Glutamatergic neuron (in vitro differentiated cells): ENCODE measurements at places on chromosomes 12 and 14.

DNA sequence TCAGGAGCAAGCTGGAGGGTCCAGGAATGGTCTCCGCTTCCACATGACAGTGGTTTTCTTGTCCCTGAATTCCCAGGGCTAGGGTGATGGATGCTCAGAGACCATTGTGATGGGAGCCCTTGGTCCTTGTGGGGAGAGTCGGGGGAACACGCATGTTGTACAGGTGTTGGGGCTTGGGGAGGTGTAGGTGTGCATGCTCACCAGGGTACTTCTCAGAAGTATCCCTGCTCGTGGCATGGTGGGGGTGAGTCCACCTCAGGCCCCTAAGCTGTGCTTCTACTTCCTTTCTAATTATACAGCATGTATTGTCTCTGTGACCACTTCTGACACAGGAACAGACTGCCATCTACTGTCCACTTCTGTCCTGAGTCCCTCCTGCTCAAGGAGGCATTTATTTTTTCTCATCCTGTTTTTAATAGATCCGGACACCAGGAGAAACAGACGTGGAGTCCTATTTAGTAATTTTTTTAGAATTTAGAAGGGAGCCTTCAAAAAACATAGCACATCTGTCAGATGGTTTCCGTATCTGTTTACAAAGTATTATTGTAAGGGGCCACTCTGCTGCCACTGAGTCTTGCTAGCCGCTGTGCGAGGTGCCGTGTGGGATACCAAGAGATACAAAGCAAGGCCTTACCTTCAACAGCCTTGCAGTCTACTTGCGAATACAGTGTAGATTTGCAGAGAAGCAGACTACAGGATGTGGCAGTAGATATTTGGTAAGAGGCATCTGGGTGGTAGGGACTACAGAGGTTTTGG, 10.5 kb downstream of the NTF3 start:
- peaks cover 10% of the 10 kb centered on the region for H3K36me3 ChIP-seq
- no peak overlapping the region for H3K27ac ChIP-seq
- peaks cover 7% of the 10 kb centered on the region for H3K4me1 ChIP-seq

- no peak overlapping the region for H3K4me3 ChIP-seq
- no peaks in the 10 kb centered on the region for H3K36me3 ChIP-seq
- H3K4me1 ChIP-seq = no peaks in the 10 kb centered on the region
- no peak overlapping the region for H3K27ac ChIP-seq
These were observed 42.2 kb upstream of the NR2C1 start for GRCh38 chr12:95115641-95116040.

GRCh38 chr14:52871606-52872005, 79.2 kb downstream of the FERMT2 start:
- H3K36me3 ChIP-seq = no peaks in the 10 kb centered on the region
- H3K27ac ChIP-seq = no peak overlapping the region
- no peak overlapping the region for H3K4me3 ChIP-seq

DNA sequence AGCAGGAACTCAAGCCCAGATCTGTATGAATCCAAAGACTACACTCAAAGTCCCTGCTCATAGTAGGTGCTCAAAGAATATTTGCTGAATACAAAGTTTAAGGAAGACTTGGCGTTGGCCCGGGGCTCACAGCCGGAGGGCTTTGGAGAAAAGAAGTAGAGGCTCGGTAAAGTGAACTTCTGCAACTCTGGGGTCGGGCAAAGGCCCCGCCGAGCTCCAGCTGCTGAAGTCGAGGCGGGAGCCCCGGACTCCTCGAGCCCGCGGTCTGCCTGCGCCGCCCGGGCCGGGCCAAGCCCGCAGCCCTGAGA, 335 bp downstream of the GCN1 start:
- DNase-seq = no peak
- peak overlapping the region; percentile 89 for H3K4me3 ChIP-seq
- H3K4me1 ChIP-seq = peaks cover 12% of the 10 kb centered on the region
- peaks cover under 1% of the 10 kb centered on the region for H3K27me3 ChIP-seq
- H3K27ac ChIP-seq = peak overlapping the region; percentile 94

DNA sequence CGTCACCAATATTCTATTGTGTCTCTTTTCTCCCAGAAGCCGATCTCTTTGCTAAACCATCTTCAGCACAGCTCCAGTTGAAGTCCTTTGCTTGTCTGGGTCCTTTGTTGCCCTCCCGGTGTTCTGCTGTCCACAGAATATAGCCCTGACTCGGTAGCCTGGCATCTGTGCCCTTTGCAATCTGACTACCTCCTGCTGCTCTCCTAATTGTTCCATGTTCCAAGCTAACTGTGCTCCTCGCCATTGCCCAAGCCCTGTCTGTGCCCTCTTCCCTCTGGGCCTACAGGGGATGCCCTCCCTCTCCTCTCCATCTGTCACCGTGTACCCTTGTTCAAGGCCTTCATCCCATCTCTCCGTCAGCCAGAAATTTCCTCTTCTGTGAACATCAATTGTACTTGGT, 306.3 kb downstream of the APAF1 start:
- DNase-seq = no peak
- H3K36me3 ChIP-seq = no peaks in the 10 kb centered on the region
- peaks cover 6% of the 10 kb centered on the region for H3K4me1 ChIP-seq
- no peak overlapping the region for H3K27ac ChIP-seq

DNA sequence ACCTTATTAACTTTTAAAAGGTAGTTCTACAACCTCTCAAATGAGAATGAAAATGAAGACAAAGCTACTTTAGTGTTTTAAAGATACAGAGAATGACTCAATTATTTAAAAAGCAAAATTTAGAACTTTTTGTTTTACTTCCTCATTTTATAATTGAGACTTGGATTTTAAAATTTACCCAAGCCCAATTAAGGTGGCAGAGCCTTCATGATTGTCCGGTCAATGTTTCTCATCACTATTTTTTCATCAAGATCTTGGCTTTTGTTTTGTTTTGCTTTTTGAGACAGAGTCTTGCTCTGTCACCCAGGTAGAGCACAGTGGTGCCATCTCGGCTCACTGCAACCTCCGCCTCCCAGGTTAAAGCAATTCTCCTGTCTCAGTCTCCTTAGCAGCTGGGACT, 32.7 kb downstream of the PPP4R3A start:
- H3K4me3 ChIP-seq = no peak overlapping the region
- H3K36me3 ChIP-seq = no peaks in the 10 kb centered on the region
- peak overlapping the region; percentile 14 for H3K27ac ChIP-seq
- DNase-seq = no peak

DNA sequence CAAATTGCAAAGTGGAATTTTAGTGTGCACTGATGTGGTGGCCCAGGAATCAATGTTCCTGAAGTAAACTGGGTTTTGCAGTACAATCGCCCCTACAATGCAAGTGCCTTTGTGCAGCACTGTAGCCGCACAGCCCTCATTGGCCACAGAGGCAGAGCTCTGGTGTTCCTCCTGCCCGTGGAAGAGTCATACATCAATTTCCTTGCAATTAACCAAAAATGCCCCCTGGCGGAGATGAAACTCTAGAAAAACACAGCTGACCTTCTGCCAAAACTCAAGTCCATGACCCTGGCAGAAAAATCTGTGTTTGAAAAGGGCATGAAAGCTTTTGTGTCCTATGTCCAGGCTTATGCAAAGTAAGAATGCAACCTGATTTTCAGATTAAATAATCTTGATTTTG, 117.9 kb upstream of the PRB2 start:
- no peak overlapping the region for H3K4me3 ChIP-seq
- H3K4me1 ChIP-seq = no peaks in the 10 kb centered on the region
- DNase-seq = no peak
- no peaks in the 10 kb centered on the region for H3K36me3 ChIP-seq

DNA sequence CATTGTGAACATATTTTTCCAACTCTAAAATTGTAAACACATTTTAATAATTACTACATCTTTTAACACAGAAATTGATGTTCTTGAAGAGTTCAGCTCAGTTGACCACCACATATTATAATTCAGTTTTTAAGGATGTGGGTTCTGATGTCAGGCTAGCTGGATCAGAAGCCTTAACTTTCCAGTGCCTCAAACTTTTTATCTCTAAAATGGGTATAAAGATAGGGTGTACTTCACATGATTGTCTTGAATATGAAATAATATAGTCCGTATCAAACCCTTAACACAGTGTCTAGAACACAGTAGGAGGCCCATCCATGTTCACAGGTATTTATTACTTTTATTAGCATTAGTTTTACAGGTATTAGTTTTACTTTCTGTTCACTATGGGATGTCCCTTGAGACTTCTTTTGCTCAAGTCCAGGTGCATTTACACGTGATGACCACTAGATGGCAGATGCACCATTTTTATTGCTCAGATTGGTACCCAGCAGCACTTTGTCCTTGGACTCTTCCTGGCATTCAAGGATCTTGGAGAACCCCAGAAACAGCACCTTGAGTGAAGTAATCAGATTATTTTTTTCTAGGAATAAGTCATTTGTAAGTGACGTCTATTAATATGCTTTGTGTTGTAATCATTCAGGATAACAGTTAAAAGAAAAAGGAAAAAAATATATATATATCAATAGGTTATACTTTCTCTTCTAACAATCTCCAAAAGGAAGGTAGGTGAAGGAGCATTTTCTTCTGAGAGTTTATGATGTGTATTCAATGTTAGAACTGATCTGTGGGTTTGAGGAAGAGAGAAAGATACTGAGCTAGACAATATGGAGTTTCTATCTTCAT, 580.2 kb downstream of the ETNK1 start:
- no peaks in the 10 kb centered on the region for H3K4me1 ChIP-seq
- no peak overlapping the region for H3K4me3 ChIP-seq
- H3K36me3 ChIP-seq = no peaks in the 10 kb centered on the region
- H3K27ac ChIP-seq = no peak overlapping the region
- H3K27me3 ChIP-seq = no peaks in the 10 kb centered on the region

GRCh38 chr12:21502164-21502496, 541 bp downstream of the GOLT1B start:
- no peaks in the 10 kb centered on the region for H3K36me3 ChIP-seq
- H3K27ac ChIP-seq = no peak overlapping the region
- H3K4me3 ChIP-seq = no peak overlapping the region

DNA sequence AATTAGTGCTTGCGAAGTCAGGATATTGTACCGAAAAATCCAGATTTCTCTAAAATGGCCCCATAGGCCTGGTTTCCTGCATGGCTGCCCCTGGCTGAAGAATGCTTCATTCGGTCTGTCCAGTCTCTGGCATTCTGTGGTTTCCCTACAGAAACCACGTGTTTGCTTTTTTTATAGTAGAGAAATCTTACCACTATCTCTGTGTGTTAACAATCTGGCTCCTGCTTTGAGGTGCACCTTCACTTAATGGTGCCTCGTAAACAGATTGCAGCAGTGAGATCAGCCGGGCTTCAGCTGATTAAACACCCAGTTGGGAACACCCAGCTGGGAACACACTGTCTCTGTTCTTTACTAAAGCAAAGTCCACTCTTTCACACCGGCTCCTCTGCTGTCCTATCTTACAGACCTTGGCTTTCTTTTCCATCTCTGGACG, 6.7 kb upstream of the DNAAF2 start:
- no peaks in the 10 kb centered on the region for H3K36me3 ChIP-seq
- no peak for DNase-seq
- peaks cover 7% of the 10 kb centered on the region for H3K4me1 ChIP-seq
- H3K27ac ChIP-seq = peak overlapping the region; percentile 36

GRCh38 chr14:75167325-75167724, 9.1 kb downstream of the TMED10 start:
- H3K27ac ChIP-seq = peak overlapping the region; percentile 74
- H3K27me3 ChIP-seq = peaks cover 4% of the 10 kb centered on the region
- H3K36me3 ChIP-seq = no peaks in the 10 kb centered on the region
- H3K4me1 ChIP-seq = peaks cover 24% of the 10 kb centered on the region

DNA sequence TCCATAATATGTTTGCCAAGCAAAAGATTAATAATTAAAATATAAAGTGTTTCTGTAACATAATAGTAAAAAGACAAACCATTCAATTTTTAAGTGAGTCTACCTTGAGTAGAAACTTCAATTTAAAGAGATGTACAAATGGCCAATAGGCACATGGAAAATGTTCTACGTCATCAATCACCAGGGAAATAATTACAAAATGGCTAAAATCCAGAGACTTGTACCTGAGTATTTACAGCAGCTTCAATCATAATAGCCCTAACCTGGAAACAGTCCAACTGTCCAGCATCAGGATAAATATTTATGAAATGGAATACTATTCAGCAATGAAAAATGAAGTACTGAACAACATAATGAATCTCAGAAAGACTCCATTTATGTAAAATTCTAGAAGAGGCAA, 95.5 kb upstream of the FAR2 start:
- H3K27me3 ChIP-seq = peaks cover 6% of the 10 kb centered on the region
- no peak for DNase-seq
- no peak overlapping the region for H3K27ac ChIP-seq
- H3K4me3 ChIP-seq = no peak overlapping the region
- H3K36me3 ChIP-seq = peaks cover 4% of the 10 kb centered on the region

DNA sequence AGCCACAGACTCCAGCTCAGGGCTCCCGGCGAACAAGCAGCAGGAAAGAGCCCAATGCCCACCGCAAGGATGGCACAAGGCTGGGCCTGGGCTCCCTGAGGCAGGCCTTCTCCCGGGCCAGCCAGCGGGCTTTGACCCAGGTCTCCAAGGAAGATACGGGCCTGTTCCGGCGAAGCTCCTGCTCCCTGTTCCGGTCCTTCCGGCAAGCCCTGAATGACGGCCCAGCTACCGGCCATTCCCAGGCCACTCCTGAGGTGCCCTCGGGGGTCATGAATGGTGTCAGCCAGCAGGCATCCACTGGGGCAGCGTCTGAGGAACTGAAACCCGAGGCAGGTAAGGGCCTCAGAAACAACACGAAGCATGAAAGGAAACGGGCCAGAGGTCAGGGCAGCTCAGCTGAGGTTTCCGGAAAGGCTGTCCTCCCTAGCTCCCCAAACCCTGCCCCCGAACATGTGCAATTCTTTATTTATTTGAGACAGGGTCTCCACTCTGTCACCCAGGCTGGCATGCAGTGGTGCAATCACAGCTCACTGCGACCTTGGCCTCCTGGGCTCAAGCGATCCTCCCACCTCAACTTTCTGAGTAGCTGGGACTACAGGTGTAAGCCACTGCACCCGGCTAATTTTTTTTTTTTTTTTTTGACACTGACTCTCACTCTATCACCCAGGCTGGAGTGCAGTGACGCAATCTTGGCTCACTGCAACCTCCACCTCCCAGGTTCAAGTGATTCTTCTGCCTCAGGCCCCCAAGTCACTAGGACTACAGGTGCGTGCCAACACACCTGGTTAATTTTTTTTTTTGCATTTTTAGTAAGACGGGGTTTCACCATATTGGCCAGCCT, 6.0 kb downstream of the EXOC3L4 start:
- H3K4me3 ChIP-seq = no peak overlapping the region
- H3K4me1 ChIP-seq = peaks cover 7% of the 10 kb centered on the region
- DNase-seq = no peak

DNA sequence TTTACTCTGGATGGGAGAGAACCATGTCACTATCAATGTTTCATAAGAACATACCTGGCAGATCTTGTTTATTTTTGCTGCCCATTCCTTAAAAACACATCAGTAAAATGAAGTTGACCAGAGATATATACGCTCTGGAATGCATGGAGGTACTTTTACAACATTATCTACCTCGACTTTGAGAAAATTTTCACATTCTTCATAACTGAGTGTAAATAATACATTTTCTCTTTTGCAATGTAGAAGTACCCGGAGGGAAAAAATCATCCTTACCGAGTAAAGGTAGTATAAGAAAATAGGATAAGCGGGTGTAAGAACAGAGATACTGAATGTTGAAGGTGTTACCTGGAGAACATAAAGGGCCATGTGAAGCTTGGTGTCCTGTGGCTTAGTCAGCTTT, 80.7 kb downstream of the TMEM116 start:
- H3K4me1 ChIP-seq = peaks cover 2% of the 10 kb centered on the region
- DNase-seq = no peak
- no peak overlapping the region for H3K4me3 ChIP-seq
- H3K27ac ChIP-seq = no peak overlapping the region
- H3K27me3 ChIP-seq = no peaks in the 10 kb centered on the region
- H3K36me3 ChIP-seq = no peaks in the 10 kb centered on the region

- H3K36me3 ChIP-seq = no peaks in the 10 kb centered on the region
- no peak for DNase-seq
- no peak overlapping the region for H3K4me3 ChIP-seq
These were observed 12.5 kb downstream of the RPS6KL1 start for GRCh38 chr14:74910556-74910955.
